ENCODE measurements at places on chromosomes 5 and 9.

DNA sequence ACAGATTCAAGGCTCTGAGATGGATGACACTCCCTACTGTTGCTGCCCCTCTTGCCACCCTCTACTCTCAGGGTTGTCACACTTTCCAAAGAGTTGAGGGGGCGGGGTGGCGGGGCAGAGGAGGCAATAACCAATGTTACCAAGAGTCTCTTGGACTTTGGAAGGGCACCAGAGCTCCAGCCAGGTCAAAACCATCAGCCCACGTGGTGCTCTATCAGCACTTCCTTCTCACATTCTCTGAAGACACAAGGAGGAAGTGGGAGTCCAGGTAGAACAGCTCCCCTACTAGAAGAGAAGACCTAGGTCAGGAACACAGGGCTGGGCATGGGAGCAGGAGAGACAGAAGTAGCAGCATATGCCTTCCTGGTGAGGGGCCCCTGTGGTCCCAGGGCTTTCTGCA is 33.0 kb upstream of the PIK3R1 start:
- no peak for DNase-seq

DNA sequence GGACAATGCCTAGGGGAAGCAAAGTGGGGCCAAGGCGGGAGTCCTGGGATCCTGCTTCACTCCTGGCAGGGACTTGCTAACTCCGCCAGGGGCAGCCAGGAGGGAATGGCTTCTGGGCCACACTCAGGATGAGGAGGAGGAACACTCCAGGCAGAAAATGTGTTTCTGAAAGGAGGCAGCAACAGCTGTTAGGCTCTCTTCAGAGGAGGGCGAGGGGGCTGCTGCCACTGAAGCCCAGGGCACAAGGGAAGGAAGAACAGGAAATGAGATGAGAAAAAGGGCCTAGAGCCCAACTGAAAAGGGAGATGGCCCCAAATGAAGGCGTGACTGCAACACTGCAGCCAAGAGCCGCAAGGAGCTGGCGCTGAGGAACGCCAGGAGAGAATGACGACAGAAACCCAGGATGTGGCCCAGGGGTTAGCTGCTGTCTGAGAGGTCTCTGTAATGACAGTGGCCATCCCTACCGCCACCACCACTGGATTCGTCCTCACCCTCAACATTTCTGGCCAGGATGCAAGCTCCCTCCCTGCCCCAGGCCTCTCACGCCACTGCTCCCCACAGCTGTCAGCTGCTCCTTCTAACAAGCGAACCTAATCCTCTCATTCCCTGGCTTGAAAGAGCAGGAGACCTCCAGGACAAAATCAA is 15.8 kb downstream of the PSMB7 start:
- no peak for DNase-seq

DNA sequence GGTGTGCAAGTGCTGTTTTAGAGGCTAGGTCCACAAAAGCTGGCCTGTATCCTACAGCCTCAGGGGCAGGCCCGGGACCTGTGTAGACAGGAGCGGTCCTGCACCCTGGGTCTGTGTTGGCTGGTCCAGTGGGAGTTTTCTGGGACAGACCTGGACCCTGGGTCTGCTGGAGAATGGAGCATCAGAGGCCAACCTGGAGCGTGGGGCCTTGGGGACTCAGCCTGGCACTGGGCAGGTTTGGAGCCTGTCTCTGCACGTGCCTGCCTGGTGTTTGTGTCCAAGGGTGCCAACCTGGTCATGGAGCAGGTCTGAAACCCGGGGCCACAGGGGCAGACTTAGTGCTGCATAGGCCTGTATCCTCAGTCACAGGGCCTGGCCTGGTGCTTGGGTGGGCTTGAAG is 45.8 kb downstream of the SRFBP1 start:
- no peak for DNase-seq

DNA sequence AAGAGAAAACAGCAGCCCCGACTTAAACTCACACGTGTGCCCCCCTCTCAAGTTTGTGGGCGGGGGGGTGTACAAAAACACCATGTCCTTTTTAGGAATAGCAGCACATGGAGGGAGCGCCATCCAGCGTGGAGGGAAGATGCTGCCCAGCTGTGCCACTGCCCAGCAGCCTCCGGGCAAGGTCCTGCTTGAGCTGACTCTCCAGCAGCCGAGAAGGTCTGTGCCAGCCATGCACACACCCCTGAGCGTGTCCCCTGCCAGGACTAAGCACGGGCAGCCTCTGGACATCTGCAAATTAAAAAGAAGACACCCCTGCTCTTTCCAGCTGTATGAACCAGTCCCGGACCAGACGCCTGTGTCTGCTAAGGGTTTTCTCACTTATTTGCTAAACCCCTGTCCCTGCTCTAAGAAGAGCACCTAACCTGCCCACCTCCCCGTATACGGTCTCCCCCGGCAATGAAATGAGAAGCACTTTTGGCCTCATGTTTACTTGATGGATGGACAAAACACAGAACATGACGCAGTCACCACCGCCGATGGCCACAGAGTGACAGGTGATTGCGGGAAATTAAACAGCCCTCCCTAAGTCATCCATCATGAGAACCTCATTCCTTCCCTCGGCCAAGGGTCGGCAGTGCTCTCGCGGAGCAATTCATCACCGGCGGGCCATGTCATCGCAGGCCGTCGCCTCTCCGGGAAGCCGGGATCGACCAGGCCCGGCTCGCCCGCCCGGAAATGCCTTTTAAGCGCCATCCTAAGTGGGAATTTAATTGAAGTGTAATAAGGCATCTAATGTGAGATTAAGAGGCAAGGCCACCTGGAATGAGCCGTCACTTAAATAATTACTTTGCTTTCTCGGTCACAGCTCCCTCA is 96.9 kb downstream of the OLFM1 start:
- DNase-seq: no peak

DNA sequence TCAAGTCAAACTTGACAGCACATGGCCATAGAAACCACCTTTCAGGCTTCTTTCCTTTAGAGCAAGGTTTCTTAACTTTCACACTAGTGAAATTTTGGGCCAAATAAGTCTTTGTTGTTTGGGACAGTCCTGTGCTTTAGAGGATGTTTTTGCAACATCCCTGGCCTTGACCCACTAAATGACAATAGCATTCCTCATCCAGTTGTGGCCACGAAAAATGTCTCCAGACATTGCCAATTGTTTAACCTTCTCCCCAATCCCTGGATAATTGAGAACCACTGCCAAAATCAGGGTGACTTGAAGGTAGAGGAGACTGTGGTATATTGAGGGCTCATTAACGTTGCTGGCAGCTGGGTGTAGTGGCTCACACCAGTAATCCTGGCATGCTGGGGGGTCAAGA is 72.0 kb downstream of the ALDH1A1 start:
- no peak for DNase-seq

DNA sequence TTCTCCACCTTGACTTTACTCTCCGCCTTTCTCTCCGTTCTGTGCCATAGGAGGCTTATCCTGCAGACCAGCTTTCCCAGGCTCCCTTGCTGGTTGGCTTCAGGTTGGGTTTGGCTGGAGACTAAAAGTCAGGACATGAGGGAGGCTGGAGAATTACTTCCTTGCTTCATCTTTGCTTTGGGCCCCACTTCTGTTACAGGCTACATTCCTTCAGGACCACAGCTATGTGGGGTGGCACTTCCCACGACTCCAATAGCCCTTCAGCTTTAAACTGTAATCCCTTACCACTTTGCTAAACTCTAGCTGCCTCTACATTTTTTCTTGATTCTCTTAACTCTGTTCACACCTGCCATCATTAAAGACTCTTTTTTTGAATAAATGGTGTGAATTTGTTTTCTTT is 186.7 kb upstream of the NR4A3 start:
- no peak for DNase-seq

DNA sequence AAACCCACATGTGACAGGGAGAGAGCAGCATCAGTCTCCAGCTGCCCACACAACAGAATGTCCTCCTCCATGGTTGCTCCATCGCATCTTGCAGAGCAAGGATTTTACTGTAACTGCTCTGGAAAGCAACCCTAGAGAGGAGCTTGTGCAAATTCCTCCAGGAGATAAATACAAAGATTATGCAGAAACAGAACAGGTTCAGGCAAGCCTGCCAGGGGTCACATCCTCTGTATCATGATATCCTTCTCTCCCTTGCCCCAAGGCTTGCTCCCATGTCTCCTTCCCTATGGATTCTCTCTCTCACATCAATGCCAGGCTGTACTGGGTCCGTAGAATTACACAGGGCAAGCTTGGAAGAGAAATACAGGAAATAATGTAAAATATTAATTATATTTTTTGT is 226.0 kb downstream of the MPDZ start:
- no peak for DNase-seq

DNA sequence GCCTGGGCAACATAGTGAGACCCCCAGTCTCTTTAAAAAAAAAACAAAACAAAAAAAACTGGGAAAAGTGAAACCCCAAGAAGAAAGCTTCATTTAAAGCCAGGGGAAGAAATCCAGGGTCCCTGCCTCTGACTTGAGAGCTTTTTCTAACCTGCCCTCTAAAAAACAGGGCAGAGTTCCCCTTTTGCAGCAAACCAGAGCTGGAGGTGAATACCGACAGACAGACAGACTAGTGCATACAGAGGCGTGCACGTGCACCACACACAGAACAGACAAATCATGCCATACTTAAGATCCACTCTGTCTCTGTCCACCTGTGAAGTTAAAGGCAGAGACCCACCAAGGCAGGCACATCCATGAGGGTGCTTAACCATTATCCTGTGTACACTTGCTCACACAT is 11.7 kb upstream of the AQP3 start:
- DNase-seq: no peak

- no peak for DNase-seq
Measured at GRCh38 chr5:178304016-178304415, 71.4 kb upstream of the PHYKPL start.

DNA sequence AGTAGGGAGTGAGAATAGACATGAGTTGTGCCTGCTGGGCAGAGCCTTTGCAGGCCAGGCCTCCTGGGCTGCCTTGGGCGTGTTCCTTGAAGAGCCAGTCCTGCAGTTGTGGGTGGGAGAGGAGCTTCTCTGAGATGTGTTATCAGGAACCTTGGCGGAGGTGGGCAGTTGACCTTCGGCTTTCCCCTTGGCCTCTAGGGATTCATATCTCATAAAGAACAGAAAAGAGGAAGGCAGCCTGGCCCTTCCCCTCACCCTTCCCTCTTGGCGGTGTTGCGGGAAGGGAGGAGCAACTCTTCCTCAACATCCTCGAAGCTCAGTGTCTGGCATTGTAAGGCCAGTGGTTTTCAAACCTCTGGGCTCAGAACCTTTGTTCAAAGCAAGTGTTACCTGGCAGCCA is 59.2 kb downstream of the DAPK1 start:
- DNase-seq: no peak

DNA sequence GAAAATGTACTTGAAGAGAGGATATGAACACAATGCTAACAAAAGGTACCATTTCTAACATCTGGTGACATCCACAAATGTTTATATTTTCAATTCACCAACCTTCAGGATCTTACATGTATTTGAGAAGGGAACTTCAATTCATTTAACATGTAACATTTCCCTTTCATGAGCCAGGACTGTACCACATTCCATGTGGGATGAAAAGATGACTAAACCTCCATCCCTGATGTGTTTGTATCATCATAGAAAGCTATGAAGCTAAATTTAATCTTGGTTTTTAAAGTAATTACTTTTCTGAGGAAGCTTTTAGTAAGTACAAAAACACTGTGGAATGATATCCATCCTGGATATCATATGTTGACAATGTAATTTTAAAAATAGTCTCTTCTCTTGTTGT is 78.2 kb upstream of the GNA14 start:
- no peak for DNase-seq

- no peak for DNase-seq
Measured at GRCh38 chr5:61603211-61603908, 271.3 kb downstream of the ZSWIM6 start.

DNA sequence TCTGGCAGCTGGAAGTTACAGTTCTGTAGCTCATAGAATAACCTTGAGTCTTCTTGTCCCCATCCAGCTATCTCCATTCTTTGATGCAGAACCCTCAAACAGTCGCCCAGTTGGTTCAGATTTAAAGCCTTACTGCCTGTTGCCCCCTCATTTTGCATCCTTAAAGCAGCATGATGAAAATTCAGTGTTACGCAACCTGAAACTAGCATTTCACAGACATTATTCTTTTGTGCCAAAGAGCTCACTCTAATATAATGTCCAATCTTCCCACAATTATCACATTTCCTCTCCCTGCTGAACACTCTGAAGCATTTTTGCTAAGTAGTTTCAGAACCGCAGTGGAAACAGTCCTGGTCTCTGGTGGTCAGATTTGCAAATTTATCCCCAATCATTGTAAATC is 318.0 kb downstream of the PSAT1 start:
- no peak for DNase-seq

DNA sequence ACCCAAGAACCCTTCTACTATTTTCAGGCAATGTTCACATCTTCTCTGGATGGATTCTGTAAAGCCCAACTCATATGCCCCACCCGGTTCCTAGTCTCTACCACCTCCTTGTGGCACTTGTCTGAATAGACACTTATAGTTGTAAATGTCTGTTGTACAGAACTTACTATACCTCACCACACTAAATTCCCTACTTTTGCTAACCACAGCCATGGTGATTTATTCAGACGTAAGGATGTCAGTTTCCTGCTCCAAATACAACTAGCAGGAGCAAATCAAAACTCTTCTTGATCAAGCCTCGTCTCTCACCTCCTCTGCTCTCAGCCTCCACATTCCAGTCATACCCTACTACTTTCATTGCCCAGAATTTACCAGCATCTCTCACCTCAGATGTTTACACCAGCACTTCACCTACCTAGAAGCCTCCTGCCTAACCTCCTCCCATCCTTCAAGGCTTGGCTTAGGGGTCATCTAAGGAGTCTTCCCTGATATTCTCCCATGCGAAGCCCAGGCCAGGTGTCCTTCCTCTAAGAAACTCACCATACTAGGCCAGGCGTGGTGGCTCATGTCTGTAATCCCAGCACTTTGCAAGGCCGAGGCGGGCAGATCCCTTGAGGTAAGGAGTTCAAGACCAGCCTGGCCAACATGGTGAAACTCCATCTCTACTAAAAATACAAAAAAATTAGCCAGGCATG is 75.5 kb downstream of the MAPKAP1 start:
- no peak for DNase-seq

DNA sequence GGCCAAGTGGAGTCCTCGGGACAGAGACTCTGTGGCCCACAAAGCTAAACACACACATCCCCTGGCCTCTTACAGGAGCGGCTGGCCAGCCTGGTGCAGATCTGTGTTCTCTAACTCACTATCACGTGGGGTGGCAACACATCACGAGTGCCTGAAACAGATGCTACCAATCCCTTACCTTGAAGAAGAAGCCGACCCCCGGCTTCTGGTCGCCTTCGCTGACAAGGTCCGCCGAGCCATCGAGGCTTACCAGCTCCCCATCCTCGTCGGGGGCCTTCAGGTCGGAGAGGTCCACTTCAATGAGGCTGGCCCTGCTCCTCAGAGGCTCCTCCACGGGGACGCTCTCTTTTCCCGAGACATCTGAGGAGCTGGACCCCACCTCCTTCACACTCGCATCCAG is 86.7 kb downstream of the CAMSAP1 start:
- DNase-seq: no peak

- no peak for DNase-seq
Measured at GRCh38 chr5:56019306-56020272, 24.8 kb upstream of the IL6ST start.

- DNase-seq: no peak
Measured at GRCh38 chr5:84274585-84275468, 109.9 kb downstream of the EDIL3 start.

All from hypothalamus (tissue), 51 donors.